Fibroblast of villous mesenchyme (primary cell): ENCODE measurements at places on chromosomes 1 and 21. TPM values are rescaled to one million over a fixed set of nuclear protein-coding genes. Genes with fewer than 3 reads are reported as not detected.

Gene SLC1A7
- total RNA-seq = under 0.01 TPM in 2 replicates

Gene CYP2J2
- under 0.01 TPM in 1 of 2 replicates, not detected in the other for total RNA-seq

Gene DYNLT5
- 1.7 and 2.9 TPM in 2 replicates for total RNA-seq

Gene PLCH2
- total RNA-seq = under 0.01 TPM in 2 replicates

Gene OR2W3
- total RNA-seq = 0.86 and 0.97 TPM in 2 replicates

Gene IPO9
- total RNA-seq = 28.3 and 28.9 TPM in 2 replicates

Gene OR2AJ1
- total RNA-seq = not detected in 2 replicates

Gene NVL
- total RNA-seq = 21.6 and 22.9 TPM in 2 replicates

Gene ATP6V1G3
- 0.43 TPM in 1 of 2 replicates, not detected in the other for total RNA-seq
